Activated B cell treated with CpG ODN at 0.5 μM for 24 hours (primary cell): ENCODE measurements at places on chromosomes 7 and 10. TPM values are rescaled to one million over a fixed set of nuclear protein-coding genes. Genes with fewer than 3 reads are reported as not detected.

FBXW4 gene
- 69.4 and 74.2 TPM in 2 replicates for total RNA-seq

CALY gene
- total RNA-seq = not detected in 2 replicates

- DNase-seq = no peak
Observed at GRCh38 chr10:79021948-79022499, 46.7 kb upstream of the ZMIZ1 start.

SPDYE8 gene
- total RNA-seq = not detected in 2 replicates

GRCh38 chr7:80230327-80230726 is 95.7 kb downstream of the GNAI1 start:
- no peak for DNase-seq

AKR1C8 gene
- total RNA-seq = not detected in 2 replicates

MUC12 gene
- total RNA-seq = not detected in 2 replicates

GRCh38 chr10:49080071-49080470 is 35.3 kb downstream of the VSTM4 start:
- no peak for DNase-seq

DNA sequence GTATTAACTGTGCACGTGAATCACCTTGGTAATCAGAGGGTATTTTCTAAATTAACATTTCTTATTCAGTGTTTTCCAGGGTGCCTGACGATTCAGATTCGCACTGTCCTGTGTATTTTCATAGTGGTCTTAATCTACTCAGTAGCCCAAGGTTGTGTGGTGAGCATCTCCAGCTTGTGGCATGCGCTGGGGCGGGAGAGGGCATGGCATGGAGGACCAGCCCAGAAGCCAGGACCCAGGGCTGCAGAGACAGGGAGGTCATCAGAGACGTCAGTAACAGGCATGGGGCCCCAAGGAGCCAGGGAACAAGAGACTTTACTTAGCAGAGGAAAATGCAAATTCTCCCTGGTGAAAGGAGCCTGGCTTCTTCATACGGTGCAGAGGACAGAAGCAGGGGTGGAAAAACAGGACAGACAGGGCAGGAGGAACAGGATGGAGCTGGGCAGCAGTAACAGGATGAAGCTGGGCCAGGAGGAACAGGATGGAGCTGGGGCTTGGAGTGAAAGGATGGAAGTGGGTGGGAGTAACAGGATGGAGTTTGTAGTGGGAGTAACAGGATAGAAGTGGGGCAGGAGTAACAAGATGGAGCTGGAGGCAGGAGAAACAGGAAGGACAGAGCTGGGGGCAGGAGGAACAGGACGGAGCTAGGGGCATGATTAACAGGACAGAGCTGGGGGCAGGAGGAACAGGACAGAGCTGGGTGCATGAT is 110.9 kb downstream of the ADCY1 start:
- no peak for DNase-seq

- no peak for DNase-seq
Observed at GRCh38 chr7:108417144-108417543, 39.1 kb downstream of the NRCAM start.

GRCh38 chr10:102310361-102311024 is 65.2 kb downstream of the GBF1 start:
- DNase-seq = no peak

ASZ1 gene
- not detected in 2 replicates for total RNA-seq

- DNase-seq = no peak
Observed at GRCh38 chr10:77012812-77013500, 624.7 kb downstream of the KCNMA1 start.

GRCh38 chr10:130751851-130752250 is 559.7 kb downstream of the TCERG1L start:
- DNase-seq = no peak

TMEM273 gene
- 6.7 and 8.5 TPM in 2 replicates for total RNA-seq

DNA sequence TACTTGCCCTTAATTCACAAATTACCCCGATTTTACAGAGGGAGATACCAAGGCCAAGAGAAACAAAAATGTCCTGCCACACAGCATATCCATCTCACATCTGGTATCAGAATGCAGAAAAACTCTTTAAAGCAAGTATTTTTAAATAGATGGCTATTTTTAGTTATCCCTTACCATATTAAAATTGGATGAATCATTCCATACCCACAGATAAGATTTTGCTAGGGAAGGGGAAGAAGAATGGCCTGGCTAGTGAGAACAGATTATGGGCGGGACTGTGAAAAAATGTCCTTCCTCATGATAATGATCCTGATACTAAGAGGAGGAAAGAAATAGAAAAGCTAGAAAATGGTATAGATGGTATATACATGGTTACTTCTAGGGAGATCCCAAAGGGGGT is 80.6 kb upstream of the GATAD1 start:
- DNase-seq = no peak

SFXN2 gene
- 22.1 and 28.9 TPM in 2 replicates for total RNA-seq

DNA sequence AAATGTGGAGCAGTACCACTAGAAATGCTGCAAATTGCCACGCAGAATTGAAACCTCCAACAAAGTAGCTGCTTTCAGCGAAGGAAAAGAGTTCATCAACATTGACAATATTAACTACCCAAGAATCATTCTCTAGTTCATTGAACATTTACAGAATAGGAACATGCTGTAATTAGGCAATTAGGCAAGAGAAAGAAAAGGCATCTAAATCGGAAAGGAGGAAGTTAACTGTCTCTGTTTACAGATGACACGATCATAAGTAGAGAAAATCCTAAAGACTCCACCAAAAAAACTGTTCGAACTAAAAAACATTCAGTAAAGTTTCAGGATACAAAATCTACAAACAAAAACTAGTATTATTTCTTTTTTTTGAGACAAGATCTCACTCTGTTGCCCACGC is 8.9 kb upstream of the PKD1L1 start:
- no peak for DNase-seq

DNA sequence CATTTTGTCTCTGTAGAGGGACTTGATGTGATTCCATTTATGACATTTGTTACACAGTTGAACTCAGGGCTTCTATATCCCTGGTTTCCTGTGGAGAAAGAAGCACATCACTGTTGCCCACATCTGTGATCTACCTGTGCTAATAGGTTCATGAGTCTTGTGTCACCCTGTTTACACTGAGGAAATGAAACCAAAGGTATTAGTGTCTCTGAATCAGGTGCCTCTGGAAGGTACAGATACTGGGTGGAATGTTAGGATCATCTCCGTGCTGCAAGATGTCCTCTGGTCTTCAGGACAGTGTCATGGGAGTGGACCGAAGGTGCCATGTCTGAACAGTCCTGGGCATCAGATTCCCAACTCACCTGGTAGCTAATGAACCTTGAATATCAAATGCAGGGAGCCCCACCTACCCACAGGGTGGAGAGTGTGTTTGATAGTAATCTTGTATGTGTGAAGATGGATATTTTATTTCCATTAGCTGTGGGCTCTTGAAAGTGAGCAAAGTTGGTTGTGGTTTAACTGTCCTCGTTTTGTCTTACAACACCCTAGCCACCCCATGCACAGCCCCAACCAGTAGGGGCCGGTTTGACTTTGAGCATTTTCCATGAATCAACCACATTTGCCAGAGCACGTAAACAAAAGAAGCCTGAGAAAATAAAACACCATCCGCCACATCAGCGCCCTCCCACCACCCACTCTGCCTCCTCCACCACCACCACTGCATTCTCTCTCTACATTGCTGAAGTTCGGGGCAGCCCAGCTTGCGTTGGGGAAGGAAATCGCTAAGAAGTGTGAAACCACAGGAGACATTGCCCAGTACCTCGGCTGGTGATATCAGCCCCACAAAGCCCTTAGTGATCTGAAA is 40.7 kb downstream of the TARP start:
- no peak for DNase-seq

DNA sequence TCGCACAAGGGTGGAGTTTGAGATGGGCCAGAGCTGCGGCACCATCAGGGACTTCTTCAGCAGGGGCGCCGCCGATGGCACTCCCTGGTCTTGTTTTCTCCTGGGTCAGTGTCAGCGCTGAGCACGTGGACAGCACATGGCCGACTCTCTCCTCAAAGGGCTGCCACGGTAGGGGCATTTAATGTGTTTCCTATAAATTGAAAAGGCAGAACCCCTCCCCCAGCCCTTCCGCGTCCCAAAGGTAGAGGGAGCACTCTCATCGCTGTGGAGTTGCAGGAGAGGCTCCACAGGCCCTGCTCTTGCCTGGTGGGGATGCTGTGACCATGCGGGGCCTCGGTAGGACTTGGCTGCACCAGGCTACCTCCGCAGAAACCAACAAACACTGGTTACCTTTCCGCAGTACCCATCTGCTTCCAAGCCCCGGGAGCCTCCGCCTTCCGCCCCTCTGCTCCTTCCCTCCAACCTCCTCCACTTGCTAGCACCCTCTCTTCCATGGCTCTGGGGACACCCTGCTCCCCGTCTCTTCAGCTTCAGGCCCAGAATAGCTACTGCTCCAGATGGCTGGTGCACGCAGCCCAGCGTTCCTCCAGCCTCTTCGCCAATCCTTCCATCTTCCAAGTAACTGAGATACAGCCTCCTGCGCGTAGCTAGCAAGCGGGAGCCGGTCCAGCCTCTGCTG is 166.3 kb upstream of the ADCY1 start:
- no peak for DNase-seq

DNA sequence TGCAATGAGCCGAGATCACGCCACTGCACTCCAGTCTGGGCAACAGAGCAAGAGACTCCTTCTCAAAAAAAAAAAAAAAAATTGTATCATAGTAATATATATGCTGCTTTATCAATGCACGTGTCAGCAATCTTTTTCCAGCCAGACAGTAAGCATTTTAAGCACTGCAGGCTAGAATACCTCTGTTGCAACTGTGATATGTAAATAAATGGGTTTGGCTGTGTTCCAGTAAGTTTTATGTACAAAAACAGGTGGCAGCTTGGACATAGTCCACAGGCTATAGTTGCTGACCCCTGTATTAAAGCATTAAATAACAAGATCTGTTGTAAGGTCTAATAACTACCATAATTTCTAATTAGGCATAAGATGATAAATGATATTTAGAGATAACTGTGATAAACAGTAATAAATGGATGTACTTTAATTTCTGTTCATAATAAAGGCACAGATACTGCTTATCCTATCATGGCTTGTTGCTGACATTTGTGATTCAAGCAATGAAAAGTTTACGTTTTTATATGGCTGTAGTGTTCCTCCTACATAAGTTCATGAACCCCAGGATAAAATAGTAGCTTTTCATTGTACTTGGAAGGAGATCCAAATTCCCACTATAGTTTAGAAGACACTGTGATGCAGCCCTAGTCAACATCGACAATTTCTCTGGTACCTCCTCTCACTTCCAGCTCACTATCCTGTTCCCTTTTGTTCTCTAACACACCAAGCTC is 161.4 kb downstream of the ELMO1 start:
- no peak for DNase-seq

DNA sequence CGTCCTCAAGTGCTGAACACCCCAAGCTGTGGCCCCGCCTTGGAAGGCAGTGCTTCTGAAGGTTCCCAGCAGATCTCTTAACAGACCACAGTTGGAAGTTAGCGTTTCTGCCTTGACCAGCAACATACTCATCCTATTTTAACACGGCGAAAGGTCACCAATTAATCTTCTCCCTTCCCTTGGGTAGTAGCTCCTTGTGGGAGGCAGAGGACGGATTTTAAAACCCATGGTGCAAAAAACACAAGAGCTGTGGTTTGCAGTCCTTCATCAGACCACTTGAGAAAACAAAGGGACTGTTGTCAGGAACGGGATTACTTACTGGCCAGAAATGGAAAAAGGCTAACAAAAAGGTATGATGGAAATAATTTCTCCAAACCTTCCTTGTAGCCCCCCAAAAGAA is 87.3 kb downstream of the BEND7 start:
- DNase-seq = no peak

CYP26A1 gene
- total RNA-seq = 0.13 TPM in 1 of 2 replicates, not detected in the other

ZNF277 gene
- 12.6 and 13.1 TPM in 2 replicates for total RNA-seq

GRCh38 chr7:66140924-66141323 is 26.3 kb downstream of the CRCP start:
- DNase-seq = no peak

SAMD9L gene
- total RNA-seq = 34.1 and 43.3 TPM in 2 replicates
